T-helper 17 cell (primary cell): ENCODE measurements at places on chromosomes 5 and 9. TPM values are rescaled to one million over a fixed set of nuclear protein-coding genes. Genes with fewer than 3 reads are reported as not detected.

Gene TMEM215
- not detected for total RNA-seq

Gene NUP188
- 75.1 TPM for total RNA-seq

GRCh38 chr9:106726070-106726815, 136.7 kb upstream of the ZNF462 start:
- H3K27ac ChIP-seq: no peak overlapping the region
- no peaks in the 10 kb centered on the region for H3K36me3 ChIP-seq
- H3K4me3 ChIP-seq: no peak overlapping the region
- no peak for DNase-seq
- H3K4me1 ChIP-seq: no peaks in the 10 kb centered on the region

DNA sequence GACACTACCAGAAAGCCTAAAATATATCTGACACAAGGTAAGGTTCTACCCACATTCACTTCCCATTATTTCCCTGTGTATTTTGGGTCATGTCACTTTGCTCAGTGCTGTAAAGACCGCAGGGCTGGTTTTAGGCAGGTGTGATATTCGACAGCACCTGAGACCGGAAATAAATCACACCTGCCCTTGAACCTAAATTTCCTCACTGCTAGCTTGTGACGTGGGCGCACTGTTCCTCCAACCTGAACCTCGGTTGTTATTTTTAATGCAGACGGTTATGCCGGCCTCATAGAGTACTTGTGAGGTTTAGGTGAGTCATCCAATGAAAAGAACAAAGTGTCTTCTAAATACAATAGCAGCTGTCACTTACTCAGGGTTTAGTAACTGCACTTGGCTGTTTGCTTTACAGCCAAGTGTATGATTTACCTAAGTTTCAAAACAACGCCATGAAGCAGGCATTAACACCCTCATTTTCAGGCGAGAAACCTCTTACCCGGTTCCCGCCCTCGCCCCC, 20.7 kb upstream of the ZNF782 start:
- H3K27ac ChIP-seq: peak overlapping the region; percentile 89
- no peak for DNase-seq
- H3K36me3 ChIP-seq: no peaks in the 10 kb centered on the region
- peaks cover 43% of the 10 kb centered on the region for H3K27me3 ChIP-seq

- no peak overlapping the region for H3K4me3 ChIP-seq
- no peak for DNase-seq
- H3K36me3 ChIP-seq: peaks cover 6% of the 10 kb centered on the region
- no peaks in the 10 kb centered on the region for H3K27me3 ChIP-seq
- peaks cover 37% of the 10 kb centered on the region for H3K4me1 ChIP-seq
Observed at GRCh38 chr5:76556511-76557221, 66.5 kb downstream of the F2RL2 start.

DNA sequence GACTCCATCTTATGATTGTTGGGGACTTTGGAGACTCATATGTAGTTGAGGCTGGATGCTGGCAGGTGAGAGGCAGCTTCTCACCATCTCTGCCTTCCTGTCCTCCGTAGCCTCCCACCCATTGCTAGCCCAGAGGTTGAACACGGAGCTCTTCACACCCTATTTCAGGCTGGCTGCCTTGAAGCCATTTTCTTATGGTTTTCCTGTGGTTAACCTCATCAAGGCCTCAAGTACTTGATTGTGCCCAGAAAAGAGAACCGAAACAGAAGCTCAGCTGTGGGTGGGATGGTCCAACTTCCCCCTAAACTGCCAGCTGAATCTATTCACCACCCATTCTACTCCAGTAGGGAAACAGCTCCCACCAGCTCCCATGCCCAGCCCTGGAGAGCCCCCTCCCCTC, 102.9 kb downstream of the LIFR start:
- H3K36me3 ChIP-seq: no peaks in the 10 kb centered on the region
- no peak for DNase-seq
- H3K27ac ChIP-seq: no peak overlapping the region
- peaks cover 48% of the 10 kb centered on the region for H3K27me3 ChIP-seq
- peaks cover 32% of the 10 kb centered on the region for H3K4me1 ChIP-seq

GRCh38 chr9:126947529-126947928, 32.9 kb downstream of the RALGPS1 start:
- DNase-seq: no peak
- H3K4me3 ChIP-seq: no peak overlapping the region
- H3K4me1 ChIP-seq: peaks cover 15% of the 10 kb centered on the region
- no peak overlapping the region for H3K27ac ChIP-seq
- peaks cover 5% of the 10 kb centered on the region for H3K36me3 ChIP-seq
